Heart left ventricle (tissue), 16 donors: ENCODE measurements at places on chromosomes 7 and 10. TPM values are rescaled to one million over a fixed set of nuclear protein-coding genes. Genes with fewer than 3 reads are reported as not detected.

AKR1B15 gene
- not detected for total RNA-seq

ADCY1 gene
- 2.8 TPM for total RNA-seq

ASZ1 gene
- not detected for total RNA-seq

OPN4 gene
- total RNA-seq: 0.25 TPM

ZNF485 gene
- 2.6 TPM for total RNA-seq
